Stimulated activated CD8-positive, alpha-beta memory T cell treated with anti-CD3 and anti-CD28 coated beads, Interleukin-15, amount 100 ng/mL, for 4 hours (primary cell): ENCODE measurements at places on chromosomes 4 and X.

GRCh38 chr4:130814896-130815295 lies 1718.9 kb downstream of the C4orf33 start:
- no peak for DNase-seq

DNA sequence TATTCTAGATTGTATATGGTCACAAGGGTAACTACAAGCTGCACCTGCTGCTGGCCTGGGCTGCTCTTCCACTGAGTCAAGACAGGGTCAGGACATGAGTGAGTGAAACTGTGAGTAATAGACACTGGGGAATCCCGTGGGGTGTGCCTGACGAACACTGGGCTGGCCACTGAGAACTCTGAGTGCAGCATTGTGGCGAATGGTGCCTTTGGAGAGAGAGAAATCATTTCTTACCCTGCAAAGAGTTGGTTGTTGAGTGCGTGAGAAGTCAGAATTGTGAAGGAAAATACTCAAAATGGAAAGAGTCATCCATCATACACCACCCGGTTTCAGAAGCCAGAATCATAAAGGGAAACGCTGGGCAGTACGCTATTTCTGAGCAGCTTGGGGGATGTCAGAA lies 43.1 kb upstream of the LSM6 start:
- no peak for DNase-seq

DNA sequence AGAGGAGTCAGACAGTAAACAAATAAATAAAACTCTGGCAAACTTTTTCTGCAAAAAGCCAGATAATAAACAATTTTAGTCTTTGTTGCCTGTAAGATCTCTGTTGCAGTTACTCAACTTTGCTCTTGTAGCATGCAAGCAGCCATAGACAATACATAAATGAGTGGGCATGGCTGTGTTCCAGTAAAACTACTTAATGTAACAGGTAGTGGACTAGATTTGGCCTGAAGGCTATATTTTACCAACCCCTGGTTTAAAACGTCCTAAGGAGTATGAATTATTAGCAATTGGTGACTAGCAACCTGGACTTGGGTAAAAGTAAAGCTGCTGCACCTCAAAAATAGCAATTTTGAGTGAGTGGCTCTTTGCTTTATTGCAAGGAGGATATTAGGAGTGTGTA lies 30.9 kb downstream of the SLAIN2 start:
- no peak for DNase-seq

GRCh38 chr4:126755506-126755905 lies 877.3 kb upstream of the INTU start:
- DNase-seq: no peak

- no peak for DNase-seq
These were observed 48.2 kb downstream of the EVC2 start for GRCh38 chr4:5660185-5660584.

- no peak for DNase-seq
These were observed 79.1 kb downstream of the NYX start for GRCh38 chrX:41526271-41526670.

DNA sequence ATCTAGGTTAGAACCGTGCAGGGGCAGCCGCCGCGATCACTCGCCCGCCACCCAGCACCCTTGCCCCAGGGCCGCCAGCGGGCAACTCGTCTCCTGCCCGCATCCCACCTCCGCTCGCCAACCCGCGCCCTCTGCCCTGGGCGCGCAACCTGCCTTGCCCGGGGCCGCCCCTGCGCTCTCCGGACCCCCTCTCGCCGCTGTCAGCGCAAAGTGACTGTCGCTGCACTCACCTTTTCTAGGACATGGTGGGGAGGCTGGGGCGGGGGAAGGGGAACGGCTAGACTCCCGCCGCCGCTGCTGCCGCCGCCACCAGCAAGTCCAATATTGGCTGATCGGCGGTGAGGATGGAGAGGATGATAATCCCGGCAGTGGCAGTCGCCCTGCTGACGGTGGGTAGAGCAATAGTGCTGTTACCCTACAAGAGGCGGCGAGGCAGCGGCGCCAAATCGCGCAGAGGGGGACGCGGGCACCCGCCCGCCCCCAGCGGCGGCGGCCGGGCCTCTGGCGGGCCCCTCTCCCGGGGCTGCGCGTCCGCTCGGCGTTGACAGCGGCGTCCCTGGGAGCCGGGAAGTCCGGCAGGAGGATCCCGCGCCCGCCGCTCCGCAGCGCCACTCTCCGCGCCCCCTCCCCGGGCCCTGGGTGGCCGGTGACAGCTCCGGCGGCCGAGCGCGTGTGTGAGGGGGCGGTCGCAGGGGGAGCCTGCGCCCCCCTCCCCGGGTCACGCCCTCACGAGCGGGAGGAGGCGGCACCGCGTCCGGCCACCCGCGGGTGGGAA lies 2.3 kb upstream of the NR3C2 start:
- peak; percentile 26 for DNase-seq

DNA sequence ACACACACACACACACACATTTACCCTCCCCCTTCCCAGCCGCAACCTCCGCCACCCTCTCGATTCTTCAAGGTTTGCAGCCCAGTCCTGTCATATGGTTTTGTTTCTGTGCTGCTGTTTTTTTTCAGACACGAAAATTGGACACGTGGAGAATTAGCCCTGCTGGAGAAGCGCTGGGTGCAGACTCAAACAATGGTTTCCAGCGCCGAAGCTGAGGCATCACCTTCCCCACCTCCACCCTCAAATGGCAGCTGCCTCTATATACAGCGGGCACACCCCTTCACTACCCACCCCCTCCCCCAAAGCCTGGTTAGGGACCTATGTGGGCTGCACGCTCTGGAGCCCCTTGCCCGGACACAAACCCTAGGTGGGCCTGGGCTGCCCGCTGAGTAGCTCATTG lies 87.9 kb downstream of the BCOR start:
- no peak for DNase-seq

DNA sequence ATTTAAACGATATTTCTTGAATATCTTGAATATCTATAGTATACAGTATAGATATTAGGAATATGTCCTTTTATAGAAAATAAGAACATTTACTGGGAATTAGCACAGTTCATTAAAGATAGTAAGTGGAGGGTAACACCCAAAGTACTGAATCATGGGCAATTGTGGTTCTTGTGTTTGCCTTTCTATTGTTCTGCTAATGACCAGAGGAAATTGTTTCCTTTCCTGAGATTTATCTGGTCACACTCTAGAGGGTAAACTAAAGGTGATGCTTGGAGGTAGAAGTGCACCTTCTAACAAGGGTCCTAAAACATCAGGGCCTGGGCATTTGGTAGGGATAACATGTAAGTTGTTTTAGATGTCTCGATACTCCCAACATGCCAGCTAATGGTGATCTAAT lies 241.3 kb upstream of the SFRP2 start:
- DNase-seq: no peak

DNA sequence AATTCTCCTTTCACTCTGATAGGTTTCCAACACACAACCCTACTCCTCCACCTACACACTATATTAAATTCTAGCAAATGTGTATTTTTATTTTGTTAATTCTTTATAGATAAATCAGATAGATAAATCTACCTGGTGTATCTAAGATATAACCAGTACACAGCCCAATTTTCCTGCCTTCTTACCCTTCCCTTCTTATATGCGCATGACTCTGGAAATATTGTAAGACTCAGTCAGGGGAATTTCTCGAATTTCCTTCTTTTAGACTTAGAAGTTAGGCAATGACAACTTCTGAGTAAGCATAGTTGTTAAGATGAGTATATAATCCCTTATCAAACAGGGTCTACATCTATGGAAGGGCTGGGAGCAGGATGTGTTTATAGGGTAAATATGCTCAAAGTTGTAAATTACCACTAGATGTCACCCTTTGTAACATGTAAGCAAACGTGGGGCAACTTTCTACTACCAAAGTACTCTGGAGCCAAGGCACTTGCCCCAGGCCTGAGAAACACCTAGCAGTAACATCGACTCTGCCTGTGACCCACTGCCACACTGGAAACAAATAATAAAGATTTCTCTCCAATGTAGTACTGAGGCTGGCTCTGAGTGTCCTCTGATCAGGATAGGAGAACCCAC lies 444.7 kb downstream of the IQCM start:
- DNase-seq: no peak

DNA sequence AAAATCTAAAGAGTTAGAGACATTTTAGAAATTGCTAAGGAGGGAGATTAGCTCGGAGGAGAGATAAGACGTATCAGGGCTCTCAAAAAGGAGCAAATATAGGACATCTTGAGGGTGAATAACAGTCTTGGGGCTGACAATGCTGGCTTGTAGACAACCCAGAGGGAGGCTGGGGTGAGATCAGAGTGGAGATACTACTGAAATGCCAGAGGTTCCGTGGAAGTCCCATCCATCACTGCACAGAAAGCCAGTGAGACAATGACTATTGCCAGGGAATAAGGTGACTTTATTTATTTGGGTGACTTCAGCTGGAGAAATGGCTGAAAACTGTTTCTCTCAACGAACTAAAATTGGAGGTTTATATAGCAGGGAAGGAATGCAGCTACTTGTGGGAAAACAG lies 838.1 kb upstream of the AGA start:
- DNase-seq: no peak

DNA sequence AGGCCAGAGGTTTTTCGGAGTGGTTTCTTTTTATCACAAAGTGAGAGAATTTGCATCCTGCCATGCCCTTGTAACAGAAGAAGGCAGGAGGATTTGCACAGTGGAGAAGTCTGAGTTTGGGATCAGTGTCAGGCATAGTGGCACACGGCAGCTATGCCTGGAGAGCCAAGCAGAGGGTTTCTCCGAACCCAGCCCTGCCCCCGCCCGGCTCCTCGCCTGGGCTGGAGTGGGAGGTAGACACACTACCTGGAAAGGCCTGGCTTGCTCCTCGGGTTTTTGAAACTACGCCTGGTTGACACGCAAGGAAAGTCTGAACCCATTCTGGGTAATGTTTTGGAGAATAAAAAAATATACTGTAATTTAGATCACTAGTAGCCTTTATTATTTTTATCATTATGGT lies 1653.6 kb upstream of the TENM3 start:
- DNase-seq: no peak

GRCh38 chrX:19347916-19348315 lies 4.2 kb downstream of the PDHA1 start:
- no peak for DNase-seq

DNA sequence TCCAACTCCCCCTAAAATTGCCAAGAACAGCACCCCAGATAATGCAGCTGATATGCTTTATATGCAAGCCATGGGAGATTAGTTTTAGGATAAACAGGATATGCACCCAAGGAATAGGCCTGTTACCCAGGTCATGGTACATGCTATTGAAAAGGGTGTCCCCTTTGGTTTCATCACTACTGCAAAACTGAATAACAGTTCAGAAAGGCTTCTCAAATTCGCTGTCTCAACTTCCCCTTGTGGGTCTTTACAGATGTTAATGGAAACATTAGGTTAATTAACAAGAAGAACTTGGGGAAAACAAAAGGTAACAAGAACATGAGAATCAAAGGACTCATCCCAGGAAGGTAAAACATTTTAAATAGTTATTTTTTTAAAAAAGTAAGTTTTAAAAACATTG lies 318.7 kb downstream of the PRR32 start:
- DNase-seq: no peak

- no peak for DNase-seq
These were observed 14.8 kb downstream of the FAM9B start for GRCh38 chrX:9019151-9019550.

GRCh38 chr4:112125416-112125815 lies 19.8 kb upstream of the FAM241A start:
- DNase-seq: no peak

DNA sequence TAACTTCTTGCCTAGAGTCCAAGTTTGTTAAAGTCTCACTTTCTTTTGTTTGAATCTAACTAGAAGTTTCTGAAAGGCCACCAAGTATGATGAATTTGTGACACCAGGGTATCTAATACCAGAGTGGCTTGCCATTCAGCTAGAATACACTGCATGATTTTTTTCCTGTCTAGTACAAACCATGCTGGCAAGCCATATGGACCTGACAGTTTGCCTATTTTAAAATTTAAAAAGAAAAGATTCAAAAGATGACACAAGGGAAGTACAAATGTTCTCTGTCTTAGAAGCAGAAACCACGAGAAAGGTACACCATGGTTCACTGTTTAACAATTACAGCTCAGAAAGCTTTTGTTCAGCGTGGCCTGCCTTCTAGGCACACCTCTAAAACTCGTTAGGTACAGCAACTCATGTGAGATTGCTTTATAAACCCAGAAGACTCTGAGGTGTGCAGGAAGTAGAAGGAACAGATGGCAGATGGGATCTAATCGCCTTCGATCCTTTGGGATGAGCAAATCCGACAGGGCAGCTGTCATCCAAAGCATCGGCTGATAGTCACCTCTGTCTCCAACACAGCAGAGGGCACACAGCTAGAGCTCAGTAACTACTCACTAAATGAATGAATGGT lies 35.4 kb upstream of the CENPU start:
- DNase-seq: no peak

- no peak for DNase-seq
These were observed 36.9 kb downstream of the PAQR3 start for GRCh38 chr4:78902298-78902697.

DNA sequence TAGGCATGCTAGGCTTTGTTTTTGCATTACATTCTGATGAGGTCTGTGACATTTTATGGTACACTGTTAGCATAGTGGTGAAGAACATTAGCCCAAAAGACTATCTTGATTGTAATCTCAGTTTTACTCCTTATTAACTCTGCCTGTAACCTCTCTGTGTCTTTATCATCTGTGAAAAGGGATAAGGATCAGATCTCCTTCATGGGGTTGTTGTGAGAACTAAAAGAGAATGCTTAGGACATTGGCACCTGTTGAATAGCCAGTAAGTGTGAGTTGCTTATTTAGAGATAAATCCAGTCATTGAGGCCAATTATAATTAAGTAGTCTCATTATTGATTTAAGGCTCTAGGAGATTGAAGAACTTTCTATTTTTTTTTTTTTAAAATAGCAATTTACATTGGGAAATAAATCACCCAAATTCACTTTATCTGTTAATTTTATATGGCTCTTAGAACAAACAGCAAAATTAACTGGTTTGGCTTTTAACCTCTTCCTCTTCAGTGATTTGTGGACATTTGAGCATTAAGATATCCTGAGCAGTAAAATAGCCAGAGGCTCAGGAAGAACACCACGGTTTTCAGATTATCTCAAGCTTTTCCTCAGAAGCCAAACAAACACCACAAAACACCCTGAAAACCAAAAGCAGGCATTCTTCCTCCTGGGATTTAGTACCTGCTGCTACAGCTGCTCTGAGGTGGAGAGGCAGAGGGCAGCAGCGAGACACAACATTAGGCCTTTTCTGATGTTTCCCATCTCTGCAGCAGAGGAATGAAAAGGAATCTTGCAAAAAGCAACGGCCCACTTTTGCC lies 192.9 kb downstream of the ARHGAP10 start:
- no peak for DNase-seq

GRCh38 chr4:7616193-7616592 lies 181.5 kb upstream of the PSAPL1 start:
- no peak for DNase-seq

GRCh38 chrX:134935276-134935675 lies 55.5 kb upstream of the SMIM10 start:
- DNase-seq: no peak

- no peak for DNase-seq
These were observed 16.0 kb upstream of the NLGN4X start for GRCh38 chrX:6244666-6245065.

DNA sequence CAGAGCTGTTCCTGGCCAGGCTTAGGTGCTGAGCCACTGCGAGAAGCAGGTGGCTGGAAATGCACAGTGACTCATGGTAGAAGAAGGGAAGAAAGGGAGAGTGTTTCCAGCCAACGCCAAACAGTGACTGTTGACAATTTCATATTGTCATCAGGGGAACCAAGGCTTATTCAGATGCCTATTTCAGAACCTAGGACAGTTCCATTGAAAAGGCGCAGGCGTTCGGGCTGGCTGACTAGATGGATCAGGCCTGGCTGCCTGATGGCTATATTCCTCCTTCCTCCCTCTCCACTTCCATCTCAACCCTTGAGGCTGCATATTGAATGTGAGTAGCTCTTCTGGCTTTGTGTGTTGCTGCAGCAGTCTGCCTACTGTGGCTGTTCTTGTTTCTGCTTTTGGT lies 73.0 kb upstream of the FRMPD4 start:
- DNase-seq: no peak
